T-cell (primary cell): ENCODE measurements at places on chromosomes 16 and 17.

- DNase-seq: no peak
Measured at GRCh38 chr17:32136856-32137255, 5.4 kb upstream of the RHOT1 start.

- DNase-seq: no peak
Measured at GRCh38 chr16:13552062-13552959, 367.6 kb upstream of the ERCC4 start.

- DNase-seq: no peak
Measured at GRCh38 chr17:80146121-80147034, 550 bp downstream of the EIF4A3 start.

- peak; percentile 88 for DNase-seq
Measured at GRCh38 chr17:77887464-77888241, 70.8 kb upstream of the TNRC6C start.

- no peak for DNase-seq
Measured at GRCh38 chr17:65417406-65418221, 143.8 kb downstream of the AXIN2 start.
